ENCODE measurements at places on chromosomes 12 and 14. TPM values are rescaled to one million over a fixed set of nuclear protein-coding genes. Genes with fewer than 3 reads are reported as not detected.
A peak's percentile ranks its signal among the peaks of the same experiment; 100 is the strongest.

DNA sequence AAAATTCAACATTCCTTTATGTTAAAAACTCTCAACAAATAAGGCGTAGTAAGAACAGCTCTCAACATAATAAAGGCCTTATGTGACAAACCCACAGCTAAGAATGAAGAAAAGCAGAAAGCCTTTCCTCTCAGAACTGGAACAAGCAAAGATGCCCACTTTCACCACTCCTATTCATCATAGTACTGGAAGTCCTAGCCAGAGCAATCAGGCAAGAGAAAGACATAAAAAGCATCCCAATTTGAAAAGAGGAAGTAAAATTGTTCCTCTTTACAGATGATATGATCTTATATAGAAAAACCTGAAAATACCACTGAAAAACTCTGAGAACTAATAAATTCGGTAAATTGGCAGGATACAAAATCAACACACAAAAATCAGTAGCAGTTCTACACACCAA is 52.1 kb downstream of the STON2 start:
- no peak for DNase-seq

Gene ACOT4
- total RNA-seq: 0.77 TPM

DNA sequence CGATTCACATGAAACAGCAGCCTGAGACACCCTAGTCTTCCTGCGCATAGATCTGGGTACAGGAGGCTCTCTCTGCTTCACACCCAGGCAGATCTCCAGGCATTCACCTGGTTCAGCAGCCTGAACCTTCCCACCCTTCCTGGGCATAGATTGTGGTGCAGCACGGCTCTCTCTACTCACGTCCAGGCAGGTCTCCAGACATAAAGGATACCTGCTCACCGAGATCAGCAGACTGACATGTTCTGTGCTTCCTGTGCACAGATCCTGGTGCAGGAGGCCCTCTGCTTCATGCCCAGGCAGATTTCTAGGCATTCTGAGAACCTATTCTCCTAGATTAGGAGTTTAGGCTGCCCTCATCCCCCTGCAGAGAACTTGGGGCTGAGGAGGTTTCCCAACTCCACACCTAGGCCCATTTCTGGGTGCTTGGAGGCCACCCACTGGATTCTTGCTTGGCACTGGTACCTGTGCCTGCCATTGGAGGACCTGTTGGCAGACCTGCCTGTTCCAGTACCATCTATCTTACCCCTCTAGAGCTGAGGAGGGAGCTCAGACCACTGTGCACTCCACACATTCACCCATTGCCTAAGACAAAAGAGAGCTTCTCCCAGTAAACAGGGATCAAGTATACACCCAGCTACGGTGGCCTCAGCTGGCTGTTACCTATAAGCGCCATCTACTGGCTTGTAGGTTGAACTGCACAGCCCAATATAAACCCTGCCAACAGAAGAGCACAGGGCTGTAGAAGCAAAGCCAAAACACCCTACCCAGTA is 28.0 kb upstream of the GARIN6 start:
- DNase-seq: no peak

Gene CLEC2D
- total RNA-seq: 3.3 TPM

GRCh38 chr12:71748081-71748850 is 6.4 kb upstream of the RAB21 start:
- no peak for DNase-seq

Gene PPP4R4
- total RNA-seq: not detected

- DNase-seq: no peak
Measured at GRCh38 chr12:48671231-48671856, 10.7 kb downstream of the KANSL2 start.

- DNase-seq: no peak
Measured at GRCh38 chr14:40694023-40694422, 912.7 kb upstream of the LRFN5 start.

- no peak for DNase-seq
Measured at GRCh38 chr12:42560977-42561376, 28.6 kb downstream of the PRICKLE1 start.

DNA sequence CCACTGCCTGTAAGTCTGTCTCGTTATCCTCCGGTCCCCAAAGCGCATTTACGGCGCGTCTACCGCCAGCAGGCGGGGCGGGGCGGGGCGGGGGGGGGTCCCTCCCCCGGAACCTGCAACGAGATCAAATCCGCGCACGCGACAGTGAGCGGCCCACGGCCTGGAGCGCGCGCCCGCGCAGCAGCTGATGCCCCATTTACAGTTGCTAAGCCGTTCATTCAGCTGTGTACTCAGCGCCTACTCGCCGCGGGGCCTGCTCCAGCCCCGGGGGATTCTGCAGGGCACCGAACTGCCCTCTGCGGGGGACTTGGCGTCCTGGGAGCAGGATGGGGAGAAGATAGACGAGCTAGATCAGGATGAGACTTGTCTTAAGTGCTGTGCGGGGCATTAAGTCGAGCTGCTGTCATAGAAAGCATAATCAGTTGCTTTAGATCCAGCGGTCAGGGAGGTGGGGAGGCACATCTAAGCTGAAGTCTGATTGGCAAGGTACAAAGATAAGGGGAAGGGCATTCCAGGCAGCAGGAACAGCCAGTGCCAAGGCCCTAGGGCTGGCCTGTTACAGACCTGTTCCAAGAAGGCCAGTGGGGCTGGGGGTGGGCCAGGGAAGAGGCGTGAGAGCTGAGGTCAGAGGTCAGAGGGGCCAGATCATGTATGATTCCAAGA is 1.4 kb upstream of the CCDC85C start:
- peak; percentile 59 for DNase-seq

Gene TAS2R13
- total RNA-seq: 0.41 TPM

Gene TAS2R9
- not detected for total RNA-seq

Gene HECTD1
- total RNA-seq: 137 TPM

Gene AMIGO2
- total RNA-seq: 2.3 TPM

- DNase-seq: no peak
Measured at GRCh38 chr12:100666588-100666987, 93.1 kb downstream of the GAS2L3 start.

- no peak for DNase-seq
Measured at GRCh38 chr12:80045594-80045993, 53.7 kb upstream of the OTOGL start.

Gene SIX1
- not detected for total RNA-seq

GRCh38 chr14:22667881-22668280 is 23.7 kb upstream of the OR6J1 start:
- no peak for DNase-seq

GRCh38 chr14:82710267-82710841 is 1176.7 kb upstream of the SEL1L start:
- no peak for DNase-seq

DNA sequence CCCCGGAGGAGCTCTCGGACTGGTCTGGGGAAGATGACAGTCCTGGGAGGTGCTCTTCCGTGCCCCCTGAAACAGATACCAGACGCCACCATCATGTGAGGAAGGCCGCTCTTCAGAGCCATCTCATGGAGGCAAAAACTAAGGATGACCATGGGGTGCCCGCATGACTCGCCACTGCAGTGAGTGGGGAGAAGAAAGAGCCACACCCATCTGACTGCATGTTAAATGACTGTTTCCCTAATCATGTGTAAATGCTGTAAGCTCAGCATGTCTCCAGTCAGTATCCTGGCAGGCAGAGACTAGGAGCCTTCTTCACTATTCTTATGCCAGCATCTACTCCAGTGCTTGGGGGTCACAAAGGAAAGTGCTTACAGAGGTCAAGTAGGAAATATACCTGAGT is 4.0 kb downstream of the STON2 start:
- DNase-seq: no peak

- no peak for DNase-seq
Measured at GRCh38 chr12:54294953-54295566, 5.8 kb downstream of the NFE2 start.

DNA sequence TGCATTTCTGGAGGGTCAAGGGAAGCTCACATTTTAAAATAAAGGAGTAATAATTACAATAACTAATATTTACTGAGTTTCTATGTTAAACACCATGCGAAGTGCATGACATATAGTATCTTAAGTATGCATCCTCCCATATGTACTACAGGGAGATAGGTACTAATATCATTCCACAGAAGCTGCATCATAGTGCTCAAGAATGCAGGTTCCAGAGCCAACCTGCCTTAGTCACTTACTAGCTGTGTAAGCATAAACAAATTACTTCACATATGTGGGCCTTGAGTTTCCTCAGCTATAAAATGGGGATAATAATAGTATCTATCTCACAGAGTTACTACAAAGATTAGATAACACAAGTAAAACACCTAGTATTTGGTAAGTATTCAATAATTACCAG is 18.3 kb downstream of the ARMH4 start:
- DNase-seq: no peak
